Stimulated activated CD8-positive, alpha-beta memory T cell treated with anti-CD3 and anti-CD28 coated beads, Interleukin-15, amount 100 ng/mL, for 1 hour (primary cell): ENCODE measurements at places on chromosomes 4 and X.

- no peak for DNase-seq
Observed at GRCh38 chr4:145613566-145614232, 5.5 kb upstream of the MMAA start.

DNA sequence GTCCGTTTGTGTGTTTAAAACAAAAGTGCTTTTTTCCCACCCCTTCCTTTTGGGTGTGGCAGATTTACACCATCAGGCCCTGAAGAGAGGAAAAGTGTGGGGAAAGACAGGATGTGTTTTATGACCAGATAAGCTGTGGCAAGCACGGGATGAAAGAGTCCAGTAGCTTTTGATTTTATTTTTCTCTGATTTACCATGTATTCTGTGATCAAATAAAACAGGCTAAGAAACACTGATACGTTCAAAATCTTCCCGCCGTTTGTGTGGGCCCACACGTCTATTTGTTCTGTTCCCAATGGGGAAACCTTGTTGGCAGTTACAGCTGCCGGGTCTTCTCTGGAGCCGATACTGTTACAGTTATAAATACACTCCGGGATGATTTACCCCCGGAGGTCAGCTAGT is 10.8 kb downstream of the LRP2BP start:
- no peak for DNase-seq

- DNase-seq = no peak
Observed at GRCh38 chr4:51874551-51874950, 31.6 kb downstream of the DCUN1D4 start.

GRCh38 chrX:9555354-9555753 is 90.5 kb downstream of the TBL1X start:
- no peak for DNase-seq

GRCh38 chr4:123653236-123653635 is 256.6 kb downstream of the SPRY1 start:
- DNase-seq = no peak

DNA sequence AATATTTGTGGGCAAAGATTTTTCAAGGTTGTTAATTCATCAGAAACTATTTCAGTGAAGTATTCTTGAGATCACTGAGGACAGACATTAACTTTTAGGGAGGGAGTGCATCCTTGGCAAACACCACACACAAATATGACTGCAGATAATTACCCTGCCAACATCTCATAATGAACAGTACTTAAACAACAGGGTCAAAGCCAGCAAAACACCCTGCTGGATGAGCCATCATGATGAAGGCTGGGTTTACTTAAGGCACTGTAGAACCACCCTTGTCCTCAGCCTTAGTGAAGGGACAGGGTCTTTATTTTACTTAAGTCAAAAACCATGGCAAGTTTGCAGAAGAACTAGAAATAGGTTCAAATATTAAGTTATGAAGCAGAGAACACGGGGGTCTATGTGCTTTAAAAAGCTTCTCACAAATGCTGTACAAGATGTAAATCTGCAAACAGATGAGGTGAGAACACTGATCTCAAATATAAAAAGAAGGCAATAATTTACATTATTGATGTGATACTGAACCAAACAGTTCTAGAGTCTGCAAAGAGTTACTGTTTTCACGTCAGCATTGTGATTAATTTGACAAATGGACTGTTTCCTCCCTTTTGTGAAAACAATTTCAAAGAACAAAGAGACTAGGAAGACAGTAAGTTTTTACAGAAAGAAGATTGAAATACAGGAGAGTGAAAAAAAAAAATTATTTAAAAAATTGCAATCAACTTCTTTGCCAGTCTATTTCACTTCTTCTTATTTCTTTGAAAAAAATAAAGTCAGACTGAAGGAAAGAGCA is 28.2 kb downstream of the TAPT1 start:
- no peak for DNase-seq
